ENCODE measurements at places on chromosomes 13 and 19.
A peak's percentile ranks its signal among the peaks of the same experiment; 100 is the strongest.

- DNase-seq = no peak
Observed at GRCh38 chr13:109599901-109600657, 186.3 kb downstream of the IRS2 start.

DNA sequence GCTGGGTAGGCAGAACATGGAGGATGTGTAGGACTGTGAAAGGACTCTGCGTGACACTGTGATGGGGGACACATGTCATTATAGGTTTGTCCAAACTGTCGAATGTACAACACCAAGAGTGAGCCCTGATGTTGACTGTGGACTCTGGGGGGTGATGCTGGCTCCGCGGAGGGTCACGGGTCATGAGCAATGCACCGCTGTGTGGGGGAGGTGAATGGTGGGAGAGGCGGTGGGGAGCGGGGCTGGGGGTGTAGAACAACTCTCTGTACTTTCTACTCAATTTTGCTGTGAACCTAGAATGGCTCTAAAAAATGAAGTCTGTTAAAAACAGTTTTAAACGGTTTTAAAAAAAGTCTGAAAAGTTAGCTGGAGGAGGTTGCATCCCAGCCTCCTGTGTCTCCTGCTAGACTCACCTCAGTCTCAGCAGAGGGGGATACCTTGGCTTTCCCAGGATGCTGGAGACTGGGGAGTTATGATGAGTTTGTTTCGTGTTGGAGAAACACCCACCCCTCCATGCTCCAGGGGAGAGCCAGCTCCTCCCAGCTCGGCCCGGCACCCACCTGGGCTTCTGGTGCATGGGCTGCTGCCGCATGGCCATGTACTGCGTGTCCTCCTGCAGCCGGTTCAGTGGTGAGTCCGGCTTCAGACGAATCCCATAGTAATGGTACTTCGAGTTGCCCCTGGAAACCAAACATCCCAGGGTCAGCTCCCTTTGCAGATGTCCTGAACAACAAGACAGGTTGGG lies 34.7 kb upstream of the RANBP3 start:
- DNase-seq = no peak

- no peak for DNase-seq
Observed at GRCh38 chr13:96632536-96633320, 361.5 kb downstream of the OXGR1 start.

DNA sequence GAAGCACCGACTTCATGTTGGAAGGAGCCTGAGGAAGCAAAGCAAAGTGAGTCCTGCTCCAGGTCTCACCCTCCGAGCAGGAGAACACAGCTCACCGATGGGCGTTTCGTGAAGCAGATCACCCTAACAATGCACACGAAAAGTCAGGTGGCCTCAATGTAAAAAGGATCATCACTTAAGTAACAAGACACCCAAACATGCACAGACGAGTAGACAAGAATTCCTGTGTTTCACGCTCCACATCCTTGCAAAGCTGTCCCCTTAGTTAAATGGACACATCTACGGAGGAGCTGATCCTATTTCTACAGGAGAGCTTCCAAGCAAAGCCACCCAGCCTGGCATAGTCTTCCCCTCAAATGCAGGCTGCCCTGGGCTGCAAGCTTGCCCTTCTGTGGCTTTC lies 66.2 kb downstream of the SLC15A1 start:
- DNase-seq = no peak

DNA sequence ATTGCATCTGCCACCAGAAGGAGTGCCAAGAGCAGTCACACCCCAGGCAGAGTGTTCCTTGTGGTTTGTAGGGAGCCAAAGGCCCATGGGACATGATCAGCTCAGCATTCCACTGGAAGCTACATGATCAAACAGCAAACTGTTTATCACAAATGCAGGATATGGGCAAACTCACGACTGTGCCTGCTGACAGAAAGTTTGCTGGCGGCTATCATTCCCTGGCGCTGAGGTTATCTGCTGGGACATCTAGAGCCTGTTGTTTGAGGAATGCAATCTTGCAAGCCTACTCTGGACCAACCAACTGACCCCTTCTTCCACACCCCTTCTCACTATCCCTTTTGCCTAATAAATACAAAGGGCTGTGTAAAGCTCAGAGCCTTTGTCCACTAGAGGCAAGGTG lies 7.7 kb upstream of the ZNF613 start:
- no peak for DNase-seq

DNA sequence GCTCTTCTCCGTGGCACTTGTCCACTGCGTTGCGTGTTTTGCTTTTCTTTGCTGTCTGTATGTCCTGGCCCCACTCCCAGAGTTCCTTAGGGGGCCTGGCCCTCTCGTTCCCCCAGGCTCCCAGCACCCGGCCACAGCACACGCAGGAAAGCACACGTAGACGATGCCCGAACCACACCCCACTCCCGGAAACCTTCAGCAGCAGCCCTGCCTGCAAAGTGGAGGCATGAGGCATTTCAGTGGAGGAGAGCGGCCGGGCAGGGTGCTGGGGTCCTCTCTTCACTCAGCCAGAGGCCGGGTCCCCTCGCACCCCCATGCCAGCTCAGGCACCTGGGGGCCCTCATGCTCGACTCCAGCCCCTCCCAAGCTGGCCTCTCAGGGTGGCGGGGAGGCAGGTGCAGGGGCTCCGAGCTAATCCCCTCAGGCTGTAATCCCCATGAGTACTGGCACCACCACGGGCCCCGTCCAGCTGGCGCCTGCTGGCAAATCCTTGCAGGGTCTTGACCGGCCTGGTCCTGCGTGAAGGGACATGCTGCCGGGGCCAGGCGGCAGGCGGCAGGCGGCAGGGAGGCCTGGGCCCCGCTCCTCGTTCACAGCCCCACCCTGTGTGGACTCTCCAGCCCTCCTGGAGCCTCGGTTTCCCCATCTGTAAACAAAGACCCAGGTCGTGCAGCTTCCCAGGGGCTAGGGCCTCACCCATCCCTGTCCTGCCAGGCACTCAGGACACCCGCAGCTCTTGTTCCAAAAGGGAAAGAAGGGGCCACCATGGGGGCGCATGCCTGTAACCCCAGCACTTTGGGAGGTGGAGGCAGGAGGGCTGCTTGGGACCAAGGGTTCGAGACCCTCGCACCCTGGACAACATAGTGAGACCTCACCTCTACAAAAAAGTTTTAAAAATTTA lies 7.0 kb downstream of the PIP5K1C start:
- no peak for DNase-seq

DNA sequence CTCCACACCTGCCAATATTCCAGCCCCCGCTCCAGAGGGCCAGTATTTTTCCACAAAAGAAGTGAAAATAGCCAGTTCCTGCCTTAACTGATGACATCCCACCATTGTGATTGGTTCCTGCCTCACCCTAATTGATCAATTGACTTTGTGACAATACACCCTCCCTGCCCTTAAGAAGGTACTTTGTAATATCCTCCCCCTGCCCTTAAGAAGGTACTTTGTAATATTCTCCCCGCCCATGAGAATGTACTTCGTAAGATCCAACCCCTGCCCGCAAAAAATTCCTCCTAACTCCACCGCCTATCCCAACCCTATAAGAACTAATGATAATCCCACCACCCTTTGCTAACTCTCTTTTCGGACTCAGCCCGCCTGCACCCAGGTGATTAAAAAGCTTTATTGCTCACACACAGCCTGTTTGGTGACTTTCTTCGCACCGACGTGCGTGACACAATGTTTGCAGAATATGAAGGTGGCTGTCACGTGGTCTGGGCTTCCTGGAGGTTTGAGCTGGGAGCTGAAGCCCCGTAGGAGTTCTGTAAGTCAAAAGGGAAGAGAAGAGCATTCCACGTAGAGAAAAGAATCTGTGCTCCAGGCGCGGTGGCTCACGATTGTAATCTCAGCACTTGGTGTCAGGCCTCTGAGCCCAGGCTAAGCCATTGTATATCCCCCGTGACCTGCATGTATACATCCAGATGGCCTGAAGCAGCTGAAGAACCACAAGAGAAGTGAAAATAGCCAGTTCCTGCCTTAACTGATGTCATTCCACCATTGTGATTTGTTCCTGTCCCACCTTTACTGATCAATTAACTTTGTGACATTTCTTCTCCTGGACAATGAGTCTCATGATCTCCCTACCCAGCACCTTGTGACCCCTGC lies 6.2 kb upstream of the FUT3 start:
- DNase-seq = no peak

GRCh38 chr13:27709779-27710178 lies 82.5 kb upstream of the GSX1 start:
- no peak for DNase-seq

DNA sequence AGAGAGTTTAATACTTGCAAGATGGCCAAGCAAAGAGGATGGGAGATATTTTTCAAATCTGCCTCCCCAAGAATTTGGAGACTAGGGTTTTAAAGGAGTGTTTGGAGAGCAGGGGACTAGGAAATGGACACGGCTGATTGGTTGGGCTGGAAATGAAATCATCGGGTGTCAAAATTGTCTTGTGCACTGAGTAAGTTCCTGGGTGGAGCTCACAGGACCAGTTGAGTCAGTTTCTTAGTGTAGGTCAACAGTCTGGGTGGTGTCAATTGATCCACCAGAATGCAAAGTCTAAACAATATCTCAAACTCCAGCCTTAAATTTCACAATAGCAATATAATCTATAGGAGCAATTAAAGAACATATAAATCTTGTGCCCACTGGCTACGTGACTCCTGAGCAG lies 23.0 kb upstream of the CEACAM4 start:
- DNase-seq = no peak

GRCh38 chr13:21297447-21297846 lies 121.0 kb downstream of the MRPL57 start:
- DNase-seq = no peak

- DNase-seq = peak; percentile 71
Observed at GRCh38 chr19:44552324-44552723, 22.8 kb upstream of the CEACAM20 start.

DNA sequence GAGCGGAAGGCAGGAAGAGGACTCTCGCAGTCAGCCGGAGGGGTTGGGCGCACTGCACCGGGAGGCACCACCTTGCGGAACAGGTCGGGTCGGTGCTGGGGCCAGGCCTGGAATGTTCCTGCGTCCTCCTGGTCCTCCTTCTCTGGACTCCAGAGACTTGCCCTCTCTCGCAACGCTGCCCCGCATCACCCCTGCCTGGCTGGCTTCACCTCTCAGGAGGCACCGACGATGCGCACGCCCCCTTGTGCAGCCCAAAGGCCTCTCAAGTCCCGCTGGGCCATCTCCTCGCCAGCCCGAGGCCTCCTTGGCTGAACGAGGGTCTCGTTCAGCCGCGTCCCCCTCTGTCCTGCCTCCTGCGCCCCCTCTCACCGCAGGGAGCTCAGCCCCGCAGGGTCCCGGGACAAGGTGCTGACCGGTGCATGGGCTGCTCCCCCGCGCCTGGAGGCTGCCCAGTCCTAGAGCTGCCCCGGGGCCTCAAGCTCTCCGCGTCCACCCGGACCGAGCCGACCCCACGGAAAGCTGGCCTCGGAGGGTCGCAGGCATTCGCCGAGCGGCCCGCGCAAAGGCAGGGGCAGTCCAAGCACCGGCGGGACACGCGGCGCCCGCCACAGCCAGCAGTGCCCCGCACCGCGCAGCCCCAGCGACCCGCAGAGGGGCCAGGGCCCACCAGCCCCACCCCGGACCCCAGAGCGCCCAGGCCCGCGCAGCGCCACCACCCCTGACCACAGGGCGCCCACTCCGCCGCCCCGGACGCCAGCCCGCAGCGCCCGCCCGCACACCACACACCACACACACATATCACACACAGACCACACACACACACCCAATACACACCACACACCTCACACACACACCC lies 133.8 kb downstream of the CRYL1 start:
- DNase-seq = peak; percentile 35

DNA sequence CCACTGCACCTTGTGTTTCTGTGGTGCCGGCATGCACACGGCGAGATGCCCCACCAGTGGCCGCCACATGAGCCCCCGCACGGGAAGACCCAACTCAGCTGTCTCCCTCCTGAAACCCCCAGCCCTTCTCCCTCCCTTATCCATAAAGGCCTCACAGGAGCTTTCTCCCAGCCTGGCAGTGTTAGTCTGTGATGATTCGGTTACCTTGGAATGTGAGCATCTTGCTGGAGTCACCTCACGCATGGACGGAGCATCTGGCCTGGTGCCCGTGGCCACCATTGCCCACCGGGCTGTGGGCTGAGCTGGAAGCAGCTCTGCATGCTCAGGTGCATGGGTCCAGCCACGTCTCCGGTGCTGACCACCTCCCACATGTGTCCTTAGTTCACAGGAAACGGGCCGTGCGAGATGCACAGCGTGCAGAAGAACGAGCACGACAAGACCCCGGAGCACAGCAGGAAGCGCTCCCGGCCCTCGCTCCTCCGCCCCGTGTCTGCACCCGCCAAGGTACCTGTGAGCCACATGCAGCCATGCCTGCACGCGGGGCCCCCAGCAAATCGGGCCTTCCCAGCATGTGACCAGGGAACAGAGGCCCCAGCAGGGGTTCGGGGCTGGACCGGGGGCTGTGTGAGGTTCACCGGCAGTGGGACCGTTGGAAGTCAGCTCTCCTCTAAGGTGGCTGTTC lies 22.0 kb downstream of the SIN3B start:
- DNase-seq = no peak

- DNase-seq = no peak
Observed at GRCh38 chr13:103386341-103386740, 320.1 kb upstream of the SLC10A2 start.

DNA sequence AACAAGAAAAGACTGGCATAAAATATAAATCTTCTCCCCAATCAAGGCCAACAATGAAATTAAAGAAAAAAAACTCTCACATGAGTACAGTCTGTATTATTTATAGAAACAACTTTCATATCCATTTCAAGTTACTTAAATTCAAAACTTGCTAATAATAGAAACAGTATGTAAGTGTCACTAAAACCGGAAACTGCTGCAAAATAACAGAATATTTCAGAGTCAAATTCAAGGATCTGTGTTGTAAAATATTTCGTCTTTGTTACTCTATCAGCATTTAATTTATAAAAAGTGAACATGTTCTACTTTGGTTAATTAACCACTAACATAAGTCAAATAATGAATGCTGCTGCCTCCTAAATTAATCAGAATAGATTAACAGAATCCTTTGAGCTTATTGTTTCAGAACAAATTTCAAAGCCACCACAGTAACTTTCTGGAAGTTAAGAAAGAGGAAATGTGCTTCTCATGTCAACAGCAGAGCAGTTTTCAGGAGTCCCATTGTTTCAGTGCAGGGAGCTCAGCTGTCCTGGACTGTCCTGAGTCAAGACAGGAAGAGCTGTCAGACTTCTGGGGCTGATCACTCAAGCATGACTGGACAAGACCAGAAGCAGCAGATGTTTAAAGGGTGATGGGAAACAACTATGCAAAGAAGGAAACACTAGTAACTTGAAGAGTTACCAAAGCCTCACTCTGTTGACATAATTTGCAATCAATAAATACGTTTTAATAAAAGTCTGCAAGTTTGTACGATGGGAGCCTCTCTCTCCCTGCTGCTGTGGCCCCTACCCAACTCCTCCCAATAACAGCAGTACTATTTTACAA lies 76.9 kb downstream of the FOXO1 start:
- DNase-seq = no peak

- no peak for DNase-seq
Observed at GRCh38 chr19:40584007-40584406, 7.3 kb downstream of the SHKBP1 start.

- DNase-seq = no peak
Observed at GRCh38 chr13:91946498-91947070, 548.2 kb downstream of the GPC5 start.

DNA sequence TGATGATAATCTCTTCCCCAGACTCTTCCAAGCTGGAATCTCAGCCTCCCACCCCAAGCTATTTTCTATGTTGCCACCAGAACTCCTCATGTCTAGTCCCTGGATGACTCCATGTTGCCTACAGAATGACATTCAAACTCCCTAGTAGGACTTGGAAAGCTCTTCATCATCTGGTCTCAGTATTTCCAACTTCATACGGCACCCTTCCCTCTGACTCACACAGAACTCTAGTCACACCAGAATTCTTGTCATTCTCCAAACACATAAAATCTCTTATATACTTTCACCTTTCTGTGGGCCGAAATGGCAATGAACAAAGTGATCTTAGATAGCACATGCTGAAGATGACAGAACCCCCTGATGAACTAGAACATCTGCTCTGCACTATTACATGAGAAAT lies 86.2 kb downstream of the CAB39L start:
- DNase-seq = no peak

All from glutamatergic neuron (in vitro differentiated cells).